ENCODE measurements at places on chromosomes 3 and 15. TPM values are rescaled to one million over a fixed set of nuclear protein-coding genes. Genes with fewer than 3 reads are reported as not detected.

DNA sequence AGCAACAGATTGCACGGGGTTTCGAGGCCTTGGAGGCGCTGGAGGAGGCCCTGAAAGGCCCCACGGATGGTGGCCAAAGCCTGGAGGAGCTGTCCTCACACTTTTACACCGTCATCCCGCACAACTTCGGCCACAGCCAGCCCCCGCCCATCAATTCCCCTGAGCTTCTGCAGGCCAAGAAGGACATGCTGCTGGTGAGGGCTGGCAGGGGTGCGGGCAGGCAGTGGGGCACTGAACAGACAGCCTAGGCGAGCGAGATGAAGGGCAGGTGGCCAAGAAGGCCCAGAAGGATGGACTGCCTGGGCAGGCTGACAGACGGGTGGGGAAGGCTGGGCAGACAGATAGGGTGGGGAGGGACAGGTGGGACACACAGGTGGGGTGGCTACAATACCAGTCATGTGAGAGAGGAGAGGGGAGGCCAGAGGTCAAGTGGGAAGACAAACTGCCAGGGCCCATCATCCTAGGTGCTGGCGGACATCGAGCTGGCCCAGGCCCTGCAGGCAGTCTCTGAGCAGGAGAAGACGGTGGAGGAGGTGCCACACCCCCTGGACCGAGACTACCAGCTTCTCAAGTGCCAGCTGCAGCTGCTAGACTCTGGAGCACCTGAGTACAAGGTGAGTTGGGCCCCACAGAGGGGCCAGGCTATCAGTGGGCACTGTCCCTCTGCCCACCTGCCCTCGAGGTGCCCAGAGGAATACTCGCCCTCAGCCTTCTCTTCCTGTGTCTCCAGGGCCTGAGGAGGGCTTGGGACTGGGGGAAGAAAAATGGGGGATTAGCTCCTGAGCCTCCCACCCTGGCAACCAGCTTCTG is 3.1 kb downstream of the PARP3 start:
- no peak for DNase-seq
- no peak overlapping the region for H3K4me3 ChIP-seq
- no peaks in the 10 kb centered on the region for H3K27me3 ChIP-seq
- no peak overlapping the region for H3K27ac ChIP-seq
- peaks cover 18% of the 10 kb centered on the region for H3K4me1 ChIP-seq
- H3K36me3 ChIP-seq: no peaks in the 10 kb centered on the region

DNA sequence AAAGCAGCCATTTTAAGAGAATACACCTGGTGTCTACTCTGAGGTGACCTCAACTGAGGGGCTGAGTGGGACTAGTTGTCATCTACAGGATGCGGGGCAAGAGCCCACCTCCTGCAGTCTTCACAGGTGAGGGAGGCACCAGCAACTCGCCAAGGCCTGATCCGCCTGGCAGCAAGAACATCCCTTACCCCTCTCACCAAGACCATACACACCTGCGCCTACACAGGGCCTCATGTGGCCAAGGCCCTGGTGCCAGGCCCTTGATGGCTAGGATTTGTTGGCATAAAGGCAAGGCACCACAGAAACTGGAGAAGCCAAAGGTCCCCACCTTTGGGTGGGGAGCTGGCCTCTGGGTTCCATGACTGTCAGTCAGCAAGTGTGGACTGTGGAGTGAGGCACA is 18.4 kb downstream of the ELP6 start:
- DNase-seq: no peak
- no peak overlapping the region for H3K4me3 ChIP-seq
- H3K27me3 ChIP-seq: no peaks in the 10 kb centered on the region
- no peak overlapping the region for H3K27ac ChIP-seq
- H3K36me3 ChIP-seq: peaks cover 8% of the 10 kb centered on the region
- no peaks in the 10 kb centered on the region for H3K4me1 ChIP-seq

- no peak for DNase-seq
- no peaks in the 10 kb centered on the region for H3K27me3 ChIP-seq
- no peak overlapping the region for H3K27ac ChIP-seq
- no peaks in the 10 kb centered on the region for H3K36me3 ChIP-seq
- H3K4me1 ChIP-seq: no peaks in the 10 kb centered on the region
- no peak overlapping the region for H3K4me3 ChIP-seq
These were observed 34.8 kb upstream of the PFN2 start for GRCh38 chr3:150005243-150006112.

The ENTPD3 gene
- total RNA-seq: 7.5 TPM

DNA sequence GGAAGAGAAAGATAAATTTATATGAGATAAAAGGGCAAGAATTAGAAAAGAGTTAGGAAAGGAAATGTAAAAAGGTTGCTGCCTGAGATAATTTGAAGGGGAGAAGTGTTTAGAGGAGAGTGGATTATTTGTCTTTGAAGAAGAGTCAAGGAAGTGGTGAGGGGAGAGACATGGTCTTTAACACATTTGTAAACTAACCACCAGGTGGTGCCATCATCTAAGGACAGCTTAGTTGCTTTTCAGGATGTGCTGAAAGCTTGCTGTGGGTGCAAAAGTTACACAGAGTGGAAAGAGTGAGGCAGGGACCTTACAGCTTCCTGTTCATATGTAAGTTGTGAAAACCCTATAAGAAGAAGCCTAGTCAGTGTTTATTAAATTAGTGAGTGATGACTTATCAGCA is 114.1 kb upstream of the DNAJC19 start:
- no peak for DNase-seq
- H3K27ac ChIP-seq: no peak overlapping the region
- H3K4me3 ChIP-seq: no peak overlapping the region
- H3K4me1 ChIP-seq: no peaks in the 10 kb centered on the region

The DNAH12 gene
- 0.33 TPM for total RNA-seq

The GATA2 gene
- 14.4 TPM for total RNA-seq

The C3orf80 gene
- total RNA-seq: 0.16 TPM

Measured in breast epithelium (tissue), 4 donors.